T-cell (primary cell): ENCODE measurements at places on chromosomes 2 and 18.
A peak's percentile ranks its signal among the peaks of the same experiment; 100 is the strongest.

GRCh38 chr2:224952936-224953657 lies 89.2 kb downstream of the DOCK10 start:
- peak; percentile 40 for DNase-seq

GRCh38 chr18:43022874-43023273 lies 92.6 kb downstream of the RIT2 start:
- DNase-seq = no peak

- no peak for DNase-seq
Measured at GRCh38 chr2:18178736-18179349, 300.4 kb downstream of the KCNS3 start.

DNA sequence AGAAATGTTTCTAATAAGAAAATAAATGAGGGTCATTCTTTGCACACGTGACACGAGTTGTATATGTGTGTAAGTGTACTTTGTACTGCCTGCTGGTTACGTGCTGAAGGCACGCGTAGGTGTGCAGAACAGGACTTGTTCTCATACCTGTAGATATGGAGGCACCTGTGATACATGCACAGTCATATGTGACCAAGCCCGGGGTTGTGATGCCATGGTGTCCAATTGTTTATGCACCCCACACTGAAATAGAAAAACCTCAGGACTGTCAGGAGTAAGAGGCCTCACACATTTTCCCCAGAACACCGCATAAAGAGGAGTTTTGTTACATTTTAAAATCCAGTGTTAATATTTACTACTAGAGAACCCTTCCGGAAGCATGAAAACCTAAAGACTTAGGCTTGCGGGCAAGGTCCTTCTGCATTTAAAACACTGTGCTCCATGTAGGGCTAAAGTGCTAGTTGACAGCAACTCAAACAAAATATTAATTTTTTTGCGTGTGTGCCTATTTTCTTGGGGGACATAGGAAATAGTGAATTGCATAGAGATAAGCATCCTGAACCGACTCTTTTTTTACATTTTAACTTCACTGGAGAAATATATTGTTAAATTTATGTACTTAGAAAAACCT lies 9.3 kb downstream of the TSHZ1 start:
- DNase-seq = no peak

GRCh38 chr18:75554176-75554575 lies 126.7 kb upstream of the SMIM21 start:
- no peak for DNase-seq

DNA sequence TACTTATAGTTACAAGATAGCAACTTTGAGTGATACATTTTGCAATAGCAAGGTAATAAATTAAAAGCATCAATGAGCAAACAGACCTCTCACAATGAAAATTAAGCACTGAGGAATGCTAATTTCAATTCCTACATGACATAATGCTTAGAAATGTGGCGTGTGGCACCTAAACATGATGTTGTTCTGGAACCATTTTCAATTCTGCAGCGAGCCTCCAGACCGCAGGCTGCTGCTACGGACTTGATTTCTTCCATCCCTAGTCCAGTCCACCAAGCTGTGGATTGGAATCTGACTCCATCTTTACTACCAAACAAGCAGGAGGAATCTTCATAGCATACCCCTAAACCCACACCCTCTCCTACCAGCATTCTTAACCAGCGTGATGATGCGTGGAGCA lies 58.7 kb upstream of the ZNF397 start:
- no peak for DNase-seq

DNA sequence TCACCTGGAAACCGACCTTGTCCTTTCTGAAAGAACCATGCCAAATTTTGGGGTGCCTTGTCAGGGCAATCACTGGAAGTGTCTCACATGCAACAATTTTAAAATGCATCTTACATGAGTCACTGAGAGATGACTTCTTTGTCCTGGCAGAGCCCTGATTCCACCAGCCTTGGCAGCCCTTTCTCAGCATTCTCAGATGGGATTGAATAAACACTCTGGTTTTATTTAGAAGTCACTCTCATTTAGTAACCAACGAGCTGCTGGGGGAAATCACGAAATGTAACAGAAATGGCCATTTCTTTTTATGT lies 3.8 kb upstream of the ATP8B1 start:
- no peak for DNase-seq

- DNase-seq = no peak
Measured at GRCh38 chr2:193566276-193566675, 1371.5 kb upstream of the TMEFF2 start.

- no peak for DNase-seq
Measured at GRCh38 chr2:234377761-234378391, 119.0 kb downstream of the ARL4C start.

DNA sequence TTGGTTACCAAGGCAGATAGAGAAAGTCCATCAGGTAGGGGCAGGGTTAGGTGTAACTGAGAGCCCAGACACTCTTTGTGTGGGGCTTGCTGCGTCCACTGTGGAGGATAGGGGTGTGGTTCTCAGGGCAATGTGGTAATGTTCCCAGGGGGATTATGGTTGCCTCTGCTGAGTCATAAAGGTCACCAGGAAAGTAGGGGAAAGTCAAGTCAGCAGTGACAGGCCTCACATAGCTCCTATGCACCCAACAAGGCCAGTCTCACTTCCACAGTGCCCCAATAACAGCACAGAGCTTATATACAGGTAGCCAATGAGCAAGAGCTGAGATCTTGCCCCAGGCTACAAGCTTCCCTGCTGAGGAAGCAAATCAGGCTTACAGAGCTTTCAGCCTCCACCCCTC lies 1438.0 kb upstream of the ZEB2 start:
- no peak for DNase-seq
